ENCODE measurements at places on chromosomes 16 and 17. TPM values are rescaled to one million over a fixed set of nuclear protein-coding genes. Genes with fewer than 3 reads are reported as not detected.

DNA sequence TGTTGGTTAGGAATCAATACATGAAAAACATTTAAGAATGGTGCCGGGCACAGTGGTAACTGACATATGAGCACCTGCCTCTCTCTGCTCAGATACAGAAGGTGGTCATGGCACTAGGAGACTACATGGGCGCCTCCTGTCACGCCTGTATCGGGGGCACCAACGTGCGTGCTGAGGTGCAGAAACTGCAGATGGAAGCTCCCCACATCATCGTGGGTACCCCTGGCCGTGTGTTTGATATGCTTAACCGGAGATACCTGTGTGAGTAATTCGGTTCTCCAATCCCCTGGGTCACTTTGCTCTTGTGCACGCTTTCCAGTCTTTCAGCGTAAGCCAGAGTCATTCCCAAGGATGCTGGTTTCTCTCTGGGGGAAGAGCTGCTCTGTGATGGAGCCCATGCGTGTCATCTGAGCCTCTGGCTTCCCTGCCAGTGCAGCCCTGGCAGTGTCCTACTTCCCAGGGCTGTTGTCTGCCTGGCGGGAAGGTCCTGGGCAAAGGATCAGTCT is 3.0 kb upstream of the CD68 start:
- no peak for DNase-seq

- no peak for DNase-seq
These were observed 43.4 kb upstream of the PRSS54 start for GRCh38 chr16:58338205-58338604.

C17orf113 gene
- 1.2 TPM for total RNA-seq

SPNS2 gene
- 13.3 TPM for total RNA-seq

STAT5A gene
- total RNA-seq = 15.4 TPM

ARHGAP44 gene
- 9.0 TPM for total RNA-seq

Measured in heart left ventricle (tissue), 16 donors.